ENCODE measurements at places on chromosomes 16 and 17.

- no peak for DNase-seq
These were observed 9.6 kb upstream of the CPD start for GRCh38 chr17:30368912-30369720.

GRCh38 chr16:67388591-67388990 lies 4.7 kb downstream of the TPPP3 start:
- no peak for DNase-seq

DNA sequence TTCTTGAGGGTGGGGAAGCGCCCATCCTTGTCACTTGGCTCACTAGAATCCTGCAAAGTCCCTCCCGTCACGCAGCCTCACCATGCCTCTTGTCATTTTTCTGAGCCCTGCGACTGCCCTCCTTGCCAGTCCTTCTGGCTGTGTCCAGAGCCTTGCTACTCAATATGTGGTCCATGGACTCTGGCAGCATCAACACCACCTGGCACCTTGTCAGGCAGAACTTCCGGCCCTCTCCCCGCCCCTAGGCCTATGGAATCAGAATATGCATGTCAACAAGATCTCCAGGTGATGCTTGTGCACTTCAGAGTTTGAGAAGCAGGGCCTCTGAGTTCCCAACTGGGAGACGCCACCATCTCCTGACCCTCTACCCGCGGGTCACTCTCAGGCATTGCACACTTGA lies 12.1 kb downstream of the PIMREG start:
- DNase-seq, result no peak

- no peak for DNase-seq
These were observed 35.0 kb downstream of the NMT1 start for GRCh38 chr17:45096141-45096540.

DNA sequence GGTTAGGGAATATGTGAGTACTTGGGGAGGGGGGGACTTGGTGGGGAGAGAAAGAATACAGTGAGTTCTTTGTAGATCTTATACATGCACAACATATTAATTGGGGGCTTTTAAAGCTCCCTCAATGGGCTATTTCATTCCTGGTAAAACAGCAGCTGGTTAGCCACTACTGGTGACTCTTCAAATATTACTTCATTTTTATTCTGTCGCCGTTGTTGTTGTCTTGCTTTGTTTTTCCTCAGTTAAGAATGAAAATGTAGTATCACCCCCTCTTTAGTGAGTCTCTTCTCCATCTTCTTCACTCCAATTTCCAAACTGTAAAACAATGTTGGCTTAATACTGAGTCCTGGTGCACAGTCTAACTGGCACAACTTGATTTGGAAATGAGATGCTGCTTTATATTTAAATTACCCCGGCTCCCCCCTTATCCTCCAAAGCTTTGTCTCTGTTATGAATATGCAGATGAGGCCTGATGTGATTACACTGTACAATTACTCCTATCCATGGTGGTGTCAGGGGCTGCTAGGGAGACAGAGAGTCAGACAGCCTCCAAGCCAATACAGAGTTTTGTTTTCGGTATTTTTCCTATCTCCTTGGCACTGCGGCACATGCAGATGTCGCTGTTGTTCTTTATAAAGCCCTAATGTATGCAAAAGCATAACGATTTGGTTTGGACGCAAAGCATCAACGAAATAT lies 256.9 kb upstream of the PMFBP1 start:
- no peak for DNase-seq

GRCh38 chr16:16062023-16062937 lies 112.9 kb downstream of the ABCC1 start:
- no peak for DNase-seq

DNA sequence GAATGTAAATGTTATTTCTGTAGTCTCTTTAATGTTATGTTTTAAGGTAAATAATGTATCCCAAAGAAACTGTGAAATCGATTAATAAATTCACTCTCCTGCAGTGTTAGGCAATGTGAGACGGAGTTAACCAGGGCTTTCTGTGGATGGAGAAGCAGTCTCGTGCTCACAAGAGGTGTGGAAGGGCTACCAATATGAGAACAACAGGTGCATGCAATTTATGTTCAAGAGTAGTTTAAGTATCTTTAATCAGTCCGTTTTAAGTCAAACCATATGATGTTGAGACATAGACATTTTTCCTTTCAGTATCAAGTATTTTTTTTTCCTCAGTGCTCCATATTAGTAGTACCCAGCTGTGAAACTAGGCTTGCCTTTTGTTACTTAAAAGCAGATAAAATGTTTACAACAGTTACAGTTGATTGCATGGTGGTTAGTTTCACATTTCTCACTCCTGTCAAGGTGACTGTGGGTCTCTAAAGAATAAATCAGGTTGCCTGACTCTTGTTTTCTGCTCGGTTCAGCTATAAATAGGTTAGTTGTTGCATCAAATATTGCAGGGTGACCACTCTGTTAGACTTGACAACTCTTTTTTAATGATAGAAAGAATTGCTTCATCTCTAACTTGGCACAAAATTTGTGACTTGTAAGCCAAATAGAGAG lies 54.4 kb downstream of the COX10 start:
- no peak for DNase-seq

DNA sequence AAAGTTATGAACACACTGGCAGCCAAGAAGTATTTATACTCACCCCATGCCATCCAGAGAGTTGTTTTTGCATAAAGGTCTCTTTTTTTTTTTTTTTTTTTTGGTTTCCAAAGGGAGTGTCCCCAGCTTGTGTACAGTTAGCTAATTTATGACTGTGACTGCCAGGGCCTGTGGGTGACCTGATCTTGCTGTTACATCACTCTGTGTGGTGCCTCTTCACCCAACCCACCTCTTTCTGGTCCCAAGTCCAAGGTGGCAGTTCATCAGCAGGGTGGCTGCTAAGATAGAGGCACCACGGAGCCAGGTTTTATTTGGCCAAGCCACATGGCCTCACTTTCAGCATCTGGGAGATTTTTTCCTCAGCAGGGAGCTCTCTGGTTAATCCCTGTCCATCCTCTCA lies at the start of gene NOS2:
Gene NOS2, minus strand, starts transcription at position 8 of the 400 bp plus-strand sequence. CDS start 1,720 bp downstream, outside the sequence.
- no peak for DNase-seq

- no peak for DNase-seq
These were observed 873 bp upstream of the RPS2 start for GRCh38 chr16:1965396-1966001.

GRCh38 chr17:79566251-79566955 lies 44.4 kb downstream of the RBFOX3 start:
- DNase-seq, result no peak

- peak; percentile 74 for DNase-seq
These were observed 313.1 kb upstream of the TNRC6C start for GRCh38 chr17:77645072-77646045.

GRCh38 chr17:62178579-62178978 lies 113.5 kb upstream of the MED13 start:
- DNase-seq, result no peak

DNA sequence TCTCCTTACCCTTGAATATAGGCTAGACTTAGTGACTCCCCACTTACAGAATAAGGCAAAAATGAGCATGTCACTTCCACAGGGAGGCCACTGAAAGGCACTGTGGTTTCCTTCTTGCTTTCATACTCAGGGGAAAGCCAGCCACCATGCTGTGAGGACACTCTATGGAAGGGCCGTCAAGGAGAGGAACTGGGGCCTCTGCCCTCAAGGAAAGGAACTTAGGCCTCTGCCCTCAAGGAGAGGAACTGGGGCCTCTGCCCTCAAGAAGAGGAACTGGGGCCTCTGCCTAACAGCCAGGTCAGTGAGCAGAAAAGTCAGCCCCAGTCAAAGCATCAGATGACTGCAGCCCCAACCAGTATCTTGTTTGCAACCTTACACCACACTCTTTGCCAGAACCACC lies 30.1 kb downstream of the VPS35 start:
- DNase-seq, result no peak

GRCh38 chr16:28499854-28500253 lies 5.4 kb downstream of the APOBR start:
- no peak for DNase-seq

- DNase-seq, result no peak
These were observed 54.9 kb upstream of the WSB1 start for GRCh38 chr17:27239046-27239445.

DNA sequence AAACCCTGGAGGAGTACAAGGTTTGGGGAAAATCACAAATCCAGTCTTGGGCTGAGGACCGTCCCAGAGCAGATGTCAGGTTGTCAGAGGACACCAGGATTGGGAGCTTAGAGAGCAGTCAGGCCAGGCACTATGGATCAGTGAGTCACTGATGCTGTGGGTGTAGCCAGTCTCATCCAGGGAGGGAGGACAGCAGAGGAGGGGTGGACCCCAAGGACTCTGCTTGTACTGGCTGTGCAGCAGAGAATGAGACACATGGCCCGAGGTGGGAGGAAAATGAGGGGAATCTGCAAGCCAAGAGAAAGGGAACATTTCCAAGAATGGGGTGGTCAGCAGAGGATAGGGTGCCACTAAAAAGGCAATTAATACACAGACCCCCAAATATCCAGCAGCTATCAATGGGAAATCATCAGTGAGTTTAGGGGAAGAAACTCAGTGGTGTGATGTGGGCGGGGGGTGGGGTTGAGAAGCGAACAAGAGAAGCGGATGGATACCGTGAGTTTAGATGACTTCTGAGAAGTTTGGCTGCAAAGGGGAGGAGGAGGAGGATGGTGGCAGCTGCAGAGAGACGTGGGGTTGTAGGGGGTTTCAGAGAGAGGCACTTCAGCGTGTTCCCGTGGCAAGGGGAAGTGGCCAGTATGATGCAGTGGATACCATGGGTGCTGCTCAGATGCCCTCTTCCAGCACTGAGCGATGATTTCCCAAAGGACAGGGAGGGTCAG lies 43.9 kb downstream of the ARHGAP27 start:
- DNase-seq, result no peak

- no peak for DNase-seq
These were observed 13.3 kb downstream of the MPRIP start for GRCh38 chr17:17055286-17056155.

- no peak for DNase-seq
These were observed 7.1 kb upstream of the PIEZO1 start for GRCh38 chr16:88792078-88792550.

DNA sequence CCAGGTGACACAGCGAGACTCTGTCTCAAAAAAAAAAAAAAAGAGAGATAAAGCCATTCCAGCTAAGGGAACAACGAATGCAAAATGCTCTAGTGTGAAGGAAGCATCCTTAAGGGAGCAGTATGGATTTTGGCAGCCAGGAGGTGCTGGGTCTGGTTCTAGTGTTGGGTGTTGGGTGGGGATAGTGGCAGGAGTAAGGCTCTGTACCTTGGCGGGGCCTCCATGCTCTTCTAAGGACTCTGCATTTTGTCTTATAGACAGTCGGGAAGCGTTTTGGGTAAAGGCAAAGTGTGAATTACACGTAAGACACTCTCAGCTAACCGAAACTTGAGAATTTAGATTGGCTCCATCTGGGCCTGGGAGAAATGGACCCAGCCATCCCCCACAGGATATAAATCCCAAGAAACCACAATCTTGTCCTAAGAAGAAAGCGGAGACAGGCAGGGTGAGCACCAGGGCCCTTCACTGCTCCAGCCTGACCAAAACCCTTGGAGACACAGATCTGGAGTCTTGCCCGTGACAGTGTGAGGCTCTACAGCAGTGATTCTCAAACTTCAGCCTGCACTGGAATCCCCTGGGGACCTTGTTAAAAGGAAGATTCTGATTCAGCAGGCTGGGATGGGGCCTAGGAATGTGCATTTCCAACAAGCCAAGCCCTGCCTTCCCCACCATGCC lies 33.1 kb upstream of the PHB1 start:
- DNase-seq, result no peak

DNA sequence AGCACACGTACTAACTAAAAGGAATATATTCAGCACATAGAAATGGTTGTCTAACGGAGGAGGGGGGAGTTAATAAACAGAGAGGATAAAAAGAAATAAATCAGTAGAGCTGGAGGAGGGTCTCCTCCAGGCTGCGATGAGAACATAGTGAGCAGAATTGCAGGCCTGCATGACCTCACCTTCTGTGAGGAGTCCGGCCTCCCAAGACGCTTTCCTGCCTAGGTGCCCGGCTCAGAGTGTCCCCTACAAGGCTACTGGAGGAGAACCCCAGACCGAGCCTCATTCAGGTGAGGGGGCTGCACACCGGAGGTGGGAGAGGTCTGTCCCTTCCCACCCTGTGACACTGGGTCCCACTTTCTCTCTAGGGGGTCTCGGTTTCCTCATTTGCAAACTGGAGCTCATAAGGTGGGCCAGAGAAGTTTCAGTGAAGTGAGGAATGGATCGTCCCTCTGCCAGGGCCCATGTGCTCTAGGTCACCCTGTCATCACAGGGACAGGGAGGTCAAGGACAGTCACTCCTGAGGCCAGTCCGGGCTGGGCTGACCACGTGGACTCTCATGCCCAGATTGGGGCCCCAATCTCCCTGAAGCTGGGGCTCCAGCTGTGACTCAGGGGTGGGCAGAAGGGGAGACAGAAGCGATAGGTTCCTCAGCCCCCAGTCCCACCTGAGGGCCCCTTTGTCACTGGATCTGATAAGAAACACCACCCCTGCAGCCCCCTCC lies 3.3 kb upstream of the HBM start:
- no peak for DNase-seq

- no peak for DNase-seq
These were observed 157.1 kb downstream of the KATNIP start for GRCh38 chr16:27706866-27707685.

GRCh38 chr17:55398689-55399088 lies 22.9 kb downstream of the MMD start:
- DNase-seq, result no peak

- peak; percentile 91 for DNase-seq
These were observed at the start of gene RPRML for GRCh38 chr17:46979147-46979863. TSS of gene RPRML (minus strand) at chr17:46979253. CDS start at chr17:46979007, 246 bp downstream.

GRCh38 chr16:24352746-24353145 lies 96.6 kb downstream of the CACNG3 start:
- no peak for DNase-seq

DNA sequence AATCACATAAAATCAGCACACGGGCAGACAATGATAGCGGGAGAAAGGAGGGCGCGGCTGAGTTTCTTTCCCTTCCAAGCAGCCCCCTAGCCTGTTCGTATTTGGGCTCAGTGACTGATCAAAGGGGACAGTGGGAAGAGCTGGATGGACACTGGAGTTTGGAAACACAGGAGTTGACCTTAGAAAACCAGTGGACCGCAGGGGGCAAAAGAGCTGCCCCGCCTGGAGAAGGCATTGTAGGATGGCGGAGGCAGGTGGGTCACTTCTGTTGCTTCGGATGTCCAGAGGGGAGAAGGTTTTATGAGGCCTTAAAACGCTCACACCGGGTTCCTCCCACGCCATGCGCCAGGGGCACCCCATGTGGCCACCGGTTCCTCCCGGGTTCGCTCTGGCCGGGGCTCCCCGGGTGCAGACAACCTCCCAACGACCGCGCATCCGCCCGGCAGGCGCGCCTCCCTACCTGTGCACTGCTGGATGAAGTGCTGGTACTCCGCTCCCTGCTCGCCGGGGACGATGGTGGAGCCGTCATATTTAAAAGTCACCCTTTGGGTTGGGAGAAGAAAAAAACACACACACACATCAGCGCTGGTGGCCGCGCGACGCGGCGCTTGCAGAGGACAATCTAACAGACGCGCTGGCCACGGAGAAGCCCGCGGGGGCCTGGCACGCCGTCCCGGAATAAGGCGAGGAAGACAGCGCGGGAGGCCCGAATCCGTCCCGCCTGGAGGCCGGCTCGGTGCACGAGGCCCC lies 662 bp downstream of the COTL1 start:
- peak; percentile 61 for DNase-seq

All from ecto neural progenitor cell (in vitro differentiated cells).